ENCODE measurements at places on chromosomes 12 and 14.

- DNase-seq: no peak
Measured at GRCh38 chr14:90569606-90570387, 173.0 kb downstream of the CALM1 start.

- DNase-seq: no peak
Measured at GRCh38 chr14:56081139-56081538, 37.1 kb upstream of the PELI2 start.

DNA sequence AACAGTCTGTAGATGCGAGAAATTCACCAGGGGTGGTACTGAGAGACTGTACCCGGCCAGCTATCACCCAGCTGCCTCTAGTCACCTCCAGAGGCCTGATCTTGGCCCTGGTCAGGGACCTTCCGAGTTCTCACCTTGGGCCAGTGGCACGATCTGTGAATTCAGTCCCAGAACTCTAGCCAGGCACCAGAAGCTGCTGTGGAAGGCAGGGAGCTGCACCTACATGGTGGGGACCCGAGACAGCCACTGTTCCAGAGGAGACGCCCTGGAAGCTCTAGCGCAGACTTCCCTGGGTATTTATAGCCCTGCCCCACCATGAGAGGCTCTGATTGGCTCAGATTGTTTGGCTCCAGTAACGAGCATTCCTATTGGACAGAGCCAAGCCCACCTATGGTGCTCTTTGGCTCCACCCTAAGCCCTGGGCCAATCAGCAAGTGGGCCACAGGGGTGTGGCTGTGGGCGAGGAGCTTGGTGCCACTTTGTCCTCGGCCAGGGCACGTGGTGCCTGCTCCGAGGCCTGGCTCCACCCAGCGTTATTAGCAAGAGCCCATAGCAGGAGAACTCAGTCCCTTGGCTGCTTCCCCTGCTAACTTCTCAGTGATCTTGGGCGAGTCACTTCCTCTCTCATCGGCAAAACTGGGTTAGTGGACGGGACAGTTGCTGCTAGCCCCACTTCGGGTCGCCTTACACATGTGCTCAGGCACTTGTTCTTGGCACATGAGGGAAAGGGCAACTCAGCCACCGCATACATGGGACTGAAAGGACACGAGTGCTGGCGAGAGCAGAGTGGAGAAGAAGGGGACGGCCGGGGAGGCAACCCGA lies 89.0 kb upstream of the BCL11B start:
- peak; percentile 15 for DNase-seq

DNA sequence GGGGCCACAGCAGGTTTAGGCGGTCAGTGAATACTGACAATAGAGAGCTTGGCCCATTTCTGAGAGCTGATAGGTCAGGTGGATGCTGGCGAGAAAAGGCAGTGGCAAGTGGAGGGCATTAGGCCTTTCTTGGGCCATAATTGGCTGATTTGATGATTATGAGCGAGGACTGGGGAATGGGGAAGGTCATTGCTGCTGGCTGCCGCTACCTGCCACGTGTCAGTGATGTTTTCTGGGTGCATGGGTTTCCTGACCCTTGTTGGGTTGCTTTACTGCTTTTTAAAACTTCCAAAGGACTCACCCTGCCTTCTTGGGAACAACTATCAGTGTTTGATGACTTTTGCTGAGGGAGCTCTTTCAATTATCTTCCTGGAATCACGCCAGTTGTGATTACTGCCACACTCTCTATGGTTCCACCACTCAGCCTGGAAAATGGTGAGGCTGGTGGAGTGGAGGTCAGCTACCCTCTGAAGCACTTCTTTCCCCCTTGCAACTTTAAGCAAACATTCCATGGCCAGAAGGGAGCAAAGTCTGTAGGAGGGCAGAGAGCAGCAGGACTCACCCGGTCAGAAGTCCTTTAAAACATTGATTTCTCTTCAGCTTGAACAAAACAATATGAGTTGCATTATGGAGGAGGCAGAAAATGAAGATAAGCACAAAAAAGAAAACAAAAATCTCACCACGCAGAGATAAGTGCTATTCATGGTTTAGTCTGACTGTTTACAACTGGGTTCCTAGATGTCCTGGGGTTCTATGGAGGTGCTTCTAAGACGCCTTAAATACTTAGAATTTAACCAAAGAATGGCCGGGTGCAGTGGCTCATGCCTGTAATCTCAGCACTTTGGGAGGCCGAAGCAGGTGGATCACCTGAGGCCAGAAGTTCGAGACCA lies 12.1 kb upstream of the SLC10A1 start:
- no peak for DNase-seq

- DNase-seq: no peak
Measured at GRCh38 chr12:65642061-65642661, 182.1 kb upstream of the HMGA2 start.

- DNase-seq: no peak
Measured at GRCh38 chr14:23301969-23302289, 730 bp downstream of the PPP1R3E start.

DNA sequence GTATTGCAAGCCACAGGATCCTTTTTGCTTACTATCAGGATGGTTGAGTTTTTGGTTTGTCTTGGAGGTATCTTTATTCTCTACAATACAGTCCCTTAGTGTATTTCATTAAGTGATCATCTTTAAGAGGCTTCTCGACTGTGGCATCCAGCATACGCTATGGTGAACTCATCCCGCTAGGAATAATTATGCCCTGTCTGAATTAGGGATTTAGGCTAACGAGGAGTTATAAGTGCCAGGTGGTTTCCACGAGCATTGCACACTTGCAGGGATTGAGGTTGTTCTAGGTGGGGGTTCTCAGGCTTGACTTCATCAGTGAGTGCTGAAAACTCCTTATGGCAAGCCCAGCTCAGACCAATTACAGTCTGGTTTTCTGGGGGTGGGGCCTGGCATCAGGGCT lies 37.2 kb upstream of the RBM19 start:
- DNase-seq: no peak

DNA sequence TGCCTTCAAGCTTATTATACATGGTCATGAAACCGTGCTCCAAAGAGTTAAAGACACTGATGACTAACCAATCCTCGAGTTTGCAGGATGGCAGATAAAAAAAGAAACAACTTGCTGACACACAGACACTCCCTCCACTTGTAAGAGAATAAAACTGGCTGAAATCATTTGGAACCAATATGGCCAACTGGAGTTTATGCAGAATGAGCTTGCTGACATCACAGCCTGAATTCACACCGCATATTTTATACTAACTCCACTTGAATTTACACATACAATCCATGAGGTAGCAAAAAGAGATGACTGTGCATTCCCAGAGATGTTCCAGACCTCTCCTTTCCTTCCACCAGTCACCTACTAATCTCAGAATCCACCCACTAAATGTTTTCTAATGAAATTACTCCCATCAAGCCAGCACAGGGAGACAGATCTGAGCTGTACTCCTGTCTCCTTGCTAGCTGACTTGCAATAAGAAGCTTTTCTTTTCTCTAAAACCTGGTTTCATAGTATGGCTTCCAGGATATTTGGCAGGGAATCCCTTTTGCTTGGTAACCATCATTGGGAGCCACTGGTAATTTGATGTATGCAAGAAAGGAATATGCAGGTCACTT lies 15.8 kb upstream of the PTPRR start:
- DNase-seq: no peak

DNA sequence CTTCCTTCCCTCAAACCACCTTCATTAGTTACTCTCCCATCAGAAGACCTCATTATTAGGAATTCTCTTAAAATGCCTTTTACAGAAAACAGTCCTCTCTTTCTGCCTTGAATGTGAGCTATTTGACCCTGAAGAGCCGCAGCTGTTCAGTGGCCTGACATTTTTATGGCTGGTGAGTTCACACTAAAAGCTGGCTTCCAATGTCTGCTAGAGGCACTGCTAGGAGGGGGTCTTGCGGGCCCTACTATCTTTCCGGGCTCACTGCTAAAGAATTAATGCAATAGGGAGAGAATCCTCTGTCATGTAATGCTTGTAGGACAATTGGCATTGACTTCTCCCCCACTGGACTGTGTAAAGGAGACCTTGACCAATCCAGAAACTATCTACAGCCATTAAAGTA lies 87.7 kb downstream of the GPR135 start:
- DNase-seq: no peak

DNA sequence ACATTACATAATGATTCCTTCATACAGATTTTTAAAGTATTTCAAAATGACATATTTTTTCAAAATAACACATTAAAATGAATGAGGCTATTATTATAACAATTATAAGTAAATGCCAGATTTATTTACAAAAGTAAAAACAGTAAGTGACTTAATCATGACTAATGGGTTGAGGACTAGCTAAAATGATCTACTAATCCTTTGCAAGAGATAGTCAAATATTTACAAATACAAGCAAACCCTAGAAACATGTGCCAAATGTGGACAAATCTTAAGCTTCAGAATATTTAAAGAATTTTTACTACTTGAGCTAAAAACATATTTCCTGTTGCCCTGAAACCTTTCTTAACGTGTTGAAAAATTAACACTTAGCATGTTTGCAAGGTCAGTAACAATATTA lies 74.8 kb downstream of the KIF21A start:
- no peak for DNase-seq

GRCh38 chr12:89210277-89210676 lies 142.0 kb downstream of the DUSP6 start:
- DNase-seq: no peak

DNA sequence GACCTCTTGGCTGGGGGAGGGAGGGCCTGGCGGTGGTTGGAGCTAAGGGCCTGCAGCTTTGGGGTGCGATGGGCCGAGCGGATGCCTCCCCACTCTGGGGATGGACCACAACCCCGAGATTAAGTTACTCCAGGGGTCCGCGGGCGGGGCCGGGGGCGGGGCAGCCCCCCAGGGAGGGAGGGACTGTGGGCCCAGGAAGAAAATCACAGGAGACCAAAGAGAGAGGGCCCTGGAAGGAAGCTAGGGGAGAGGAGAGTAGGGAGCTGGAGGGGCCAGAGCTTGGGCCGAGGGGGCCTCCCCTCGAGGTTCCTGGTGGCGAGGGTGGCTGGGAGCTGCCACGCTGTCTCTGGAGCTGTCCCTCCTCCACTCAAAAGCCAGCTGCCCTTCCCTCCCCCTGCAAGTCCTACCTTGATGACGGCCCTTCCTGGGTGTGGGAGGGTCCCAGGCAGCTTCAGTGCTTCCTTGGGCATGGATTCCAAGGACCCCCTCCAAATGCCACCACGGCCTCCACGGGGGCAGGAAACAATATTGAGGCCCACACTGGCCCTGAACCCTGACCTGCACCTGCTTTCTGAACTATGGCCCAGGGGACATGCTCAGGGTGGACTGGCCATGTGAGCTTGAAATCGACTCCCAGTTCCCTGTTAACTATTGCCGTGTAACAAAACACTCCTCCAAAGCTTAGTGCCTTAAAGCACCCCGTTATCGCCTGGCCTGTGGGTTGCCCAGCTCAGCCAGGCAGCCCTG lies 610 bp upstream of the NUDT14 start:
- DNase-seq: no peak

- no peak for DNase-seq
Measured at GRCh38 chr12:1474574-1475153, 119.7 kb downstream of the FBXL14 start.

DNA sequence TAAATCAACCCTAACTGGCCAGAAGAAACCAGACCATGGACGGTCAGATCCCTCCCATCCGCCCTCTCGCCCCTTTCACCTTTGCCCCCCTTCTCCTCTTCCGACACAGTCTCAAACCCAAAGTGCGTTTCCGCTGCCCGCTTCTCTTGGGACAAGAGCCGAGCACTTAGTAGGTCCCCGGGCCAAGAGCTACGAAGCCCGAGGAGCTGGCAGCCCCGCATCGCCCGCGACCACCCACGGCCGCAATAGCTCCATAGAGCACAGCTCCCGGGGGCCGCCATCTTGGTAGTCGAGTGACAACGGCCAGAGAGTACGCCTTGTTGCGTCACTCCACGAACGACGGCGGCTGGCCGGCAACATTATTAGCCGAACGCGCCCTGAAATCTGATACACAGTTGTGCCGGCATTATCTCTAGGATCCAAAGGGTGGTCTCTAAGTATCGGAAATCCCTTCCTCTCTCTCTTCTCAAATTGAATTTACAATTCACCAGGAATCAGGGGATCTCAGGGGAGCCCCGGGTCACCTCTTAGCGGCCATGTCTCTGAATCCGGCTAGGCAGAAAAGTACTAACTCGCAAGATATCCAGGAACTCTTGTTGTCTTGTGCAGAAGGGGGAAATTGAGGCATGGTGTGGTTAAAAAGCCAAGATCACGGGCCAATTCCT lies at the start of gene COQ5:
Gene COQ5 (minus strand): TSS at position 298 of the 665 bp plus-strand sequence. CDS start 17 bp downstream, at position 281.
- peak; percentile 90 for DNase-seq

DNA sequence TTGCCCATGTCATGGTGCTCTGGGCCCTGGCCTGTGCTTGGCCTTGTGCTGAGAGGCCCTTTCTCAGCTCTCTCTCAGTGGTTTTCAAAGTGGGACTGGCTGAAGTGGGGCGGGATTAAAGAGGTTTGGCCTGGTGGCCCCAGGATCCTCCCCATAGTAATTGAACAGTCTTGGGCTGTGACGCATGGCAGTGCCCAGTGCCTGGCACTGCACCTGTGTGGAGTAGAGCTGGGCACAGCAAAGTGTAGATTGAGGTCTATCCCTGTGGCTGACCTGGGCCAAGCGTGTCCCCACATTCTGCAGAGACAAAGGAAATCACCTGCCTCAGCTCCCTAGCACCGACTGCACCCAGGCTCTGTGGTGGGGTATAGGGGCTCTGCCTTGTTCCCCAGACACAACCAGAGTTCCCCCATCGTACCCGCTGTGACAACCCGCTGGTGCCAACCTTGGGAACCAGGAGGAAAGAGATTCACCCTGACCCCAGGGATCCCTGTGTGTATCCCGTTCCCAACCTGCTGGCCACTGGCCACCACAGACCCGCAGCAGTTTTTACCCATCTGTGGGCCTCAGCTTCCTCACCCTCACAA lies 9.9 kb upstream of the CYP46A1 start:
- no peak for DNase-seq

GRCh38 chr12:113684053-113684907 lies 212.6 kb upstream of the LHX5 start:
- DNase-seq: no peak

DNA sequence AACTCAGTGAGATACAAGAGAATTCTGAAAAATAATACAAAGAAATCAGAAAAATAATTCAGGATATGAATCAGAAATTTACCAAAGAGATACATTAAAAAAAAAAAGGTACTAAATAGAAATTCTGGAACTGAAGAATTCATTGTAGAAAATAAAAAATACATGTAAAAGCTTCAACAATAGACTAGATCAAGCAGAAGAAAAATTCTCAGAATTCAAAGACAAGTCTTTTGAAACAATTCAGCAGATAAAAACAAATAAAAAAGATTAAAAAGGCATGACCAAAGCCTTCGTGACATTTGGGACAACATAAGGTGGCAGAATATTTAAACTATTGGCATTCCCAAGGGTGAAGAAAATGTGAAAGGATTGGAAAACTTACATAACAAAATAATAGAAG lies 133.1 kb upstream of the CNOT2 start:
- DNase-seq: no peak

DNA sequence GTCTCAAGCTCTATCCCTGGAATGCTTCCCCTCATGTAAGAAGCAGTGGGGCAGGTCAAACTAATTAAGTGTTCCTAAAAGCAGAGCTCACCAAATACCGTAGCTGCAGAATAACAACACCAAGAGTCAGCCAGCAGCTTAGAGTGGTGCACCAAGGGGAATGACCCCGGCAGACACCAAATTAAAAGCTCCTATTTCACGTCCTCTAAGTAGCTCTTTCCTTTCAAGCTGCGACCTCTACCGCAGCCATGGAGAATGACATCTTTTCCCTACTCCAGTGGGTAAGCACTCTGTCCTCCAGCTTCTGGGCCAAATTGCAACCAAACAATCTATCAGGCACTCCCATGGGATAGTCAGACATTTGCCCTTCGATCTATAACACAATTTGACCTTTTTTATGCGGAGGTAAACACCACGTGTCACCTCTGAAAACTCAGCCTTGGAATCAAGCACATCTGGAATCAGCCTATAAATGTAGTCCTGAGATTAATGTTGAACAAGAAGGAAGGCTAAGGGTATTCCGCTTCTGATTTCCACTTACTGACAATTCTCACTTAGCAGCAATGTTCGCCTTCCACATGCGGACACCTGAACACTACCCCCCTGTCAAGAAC lies 67.6 kb upstream of the CDKN3 start:
- DNase-seq: peak; percentile 74
